ENCODE measurements at places on chromosomes 2 and 18.

DNA sequence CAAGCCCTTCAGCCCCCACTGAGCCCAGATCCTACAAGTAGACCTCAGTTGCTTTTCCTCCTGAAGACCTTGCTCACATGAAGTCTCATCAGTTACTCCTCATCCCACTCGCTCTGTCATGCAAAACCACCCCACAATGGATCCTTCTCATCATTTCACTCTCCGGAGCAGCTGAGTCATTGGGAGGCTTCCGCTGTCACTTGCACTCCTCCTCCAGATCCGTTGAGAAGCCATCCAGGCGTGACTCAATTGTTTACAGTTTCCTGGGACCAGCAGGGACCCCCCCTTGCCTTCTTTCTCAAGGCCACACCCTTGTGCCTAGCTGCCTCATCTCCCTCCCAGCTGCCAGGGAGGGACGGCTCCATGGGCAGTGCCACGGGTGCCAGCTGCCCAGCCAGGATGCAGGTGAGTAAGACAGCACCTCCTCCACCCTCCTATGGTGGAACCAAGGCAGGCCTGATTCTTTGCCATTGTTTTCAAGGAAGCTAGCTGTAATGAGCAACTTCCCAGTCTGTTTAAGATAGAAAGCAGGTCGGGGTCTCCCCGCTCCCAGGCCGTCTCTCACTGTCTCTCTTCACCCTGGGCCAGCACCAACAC lies 16.3 kb downstream of the GPR55 start:
- no peak for DNase-seq

DNA sequence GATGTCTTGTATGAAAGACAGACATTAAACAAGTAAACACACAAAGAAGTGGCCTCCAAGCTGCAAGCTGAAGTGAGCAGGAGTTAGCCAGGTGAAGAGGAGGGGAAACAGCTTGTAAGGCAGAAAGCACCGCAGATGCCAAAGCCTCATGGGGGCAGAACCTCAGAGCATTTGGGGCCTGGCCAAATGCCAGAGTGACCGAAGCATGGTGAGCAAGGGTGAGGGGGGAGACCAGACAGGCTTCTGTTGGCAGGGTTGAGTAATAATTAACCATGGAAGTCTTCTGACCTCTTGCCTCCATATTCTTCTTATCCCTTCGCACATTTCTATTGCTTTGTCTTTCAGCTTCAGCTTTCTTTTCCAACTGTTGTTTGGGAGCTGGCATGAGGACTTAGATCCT lies 5.6 kb downstream of the QPCT start:
- no peak for DNase-seq

DNA sequence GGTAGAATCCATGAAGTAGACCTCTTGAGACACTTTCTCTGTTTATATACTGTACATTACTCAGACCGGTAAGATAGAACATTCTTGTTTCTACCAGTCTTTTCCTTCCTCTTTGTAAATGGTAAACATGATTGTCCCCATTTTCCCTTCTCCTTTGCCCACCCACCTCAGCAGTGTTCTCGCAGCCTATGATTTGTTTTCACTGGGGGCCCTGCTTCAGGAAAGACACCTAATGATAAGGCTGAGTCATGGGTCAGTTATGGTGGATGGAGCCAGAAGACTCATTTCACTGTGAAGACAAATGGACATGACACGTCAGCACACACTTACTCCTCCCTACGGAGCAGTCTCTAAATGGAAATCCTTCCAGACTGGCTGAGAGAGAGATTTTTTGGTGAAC lies 23.7 kb downstream of the CENPO start:
- DNase-seq = no peak

- no peak for DNase-seq
Observed at GRCh38 chr18:9413576-9413975, 61.7 kb upstream of the RALBP1 start.

GRCh38 chr2:229870903-229871656 lies 50.7 kb downstream of the TRIP12 start:
- no peak for DNase-seq

- DNase-seq = no peak
Observed at GRCh38 chr2:186653511-186653910, 40.3 kb upstream of the FAM171B start.

GRCh38 chr2:134253117-134253704 lies 661 bp upstream of the MGAT5 start:
- no peak for DNase-seq

GRCh38 chr2:48169141-48169592 lies 262.9 kb upstream of the FBXO11 start:
- DNase-seq = no peak

- no peak for DNase-seq
Observed at GRCh38 chr2:153971250-153971649, 99.5 kb downstream of the GALNT13 start.

GRCh38 chr2:53859206-53860181 lies at the start of gene GPR75:
Gene GPR75, minus strand, starts transcription at chr2:53859967. Its CDS starts 5,211 bp downstream, at chr2:53854756.
- no peak for DNase-seq

- DNase-seq = no peak
Observed at GRCh38 chr2:72743481-72743880, 82.4 kb downstream of the EXOC6B start.

- DNase-seq = no peak
Observed at GRCh38 chr2:96868555-96869280, 1.2 kb downstream of the SEMA4C start.

GRCh38 chr2:201938156-201938775 lies 95.4 kb upstream of the FZD7 start:
- DNase-seq = no peak

GRCh38 chr2:199452260-199452990 lies 5.3 kb downstream of the SATB2 start:
- no peak for DNase-seq

DNA sequence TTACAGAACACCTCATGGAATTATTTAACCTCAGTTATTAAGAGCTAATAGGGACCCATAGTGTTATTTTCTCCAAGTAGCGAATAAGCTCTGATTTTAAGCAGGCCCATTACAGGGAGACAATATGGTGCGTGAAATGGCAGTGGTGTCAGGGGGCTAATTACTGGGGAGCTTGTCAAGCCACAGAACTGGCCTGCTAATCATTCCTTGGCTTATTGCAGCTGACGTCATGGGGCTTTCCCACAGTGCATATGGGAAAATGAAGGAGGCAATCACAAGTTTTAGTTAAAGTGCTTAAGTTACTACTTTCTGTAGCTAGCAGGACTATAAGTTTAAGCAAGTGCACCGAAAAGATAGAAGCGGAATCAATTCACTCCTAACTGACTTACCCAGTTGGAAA lies 262.5 kb downstream of the TGIF1 start:
- DNase-seq = no peak

- no peak for DNase-seq
Observed at GRCh38 chr2:71472019-71472418, 18.7 kb downstream of the DYSF start.

DNA sequence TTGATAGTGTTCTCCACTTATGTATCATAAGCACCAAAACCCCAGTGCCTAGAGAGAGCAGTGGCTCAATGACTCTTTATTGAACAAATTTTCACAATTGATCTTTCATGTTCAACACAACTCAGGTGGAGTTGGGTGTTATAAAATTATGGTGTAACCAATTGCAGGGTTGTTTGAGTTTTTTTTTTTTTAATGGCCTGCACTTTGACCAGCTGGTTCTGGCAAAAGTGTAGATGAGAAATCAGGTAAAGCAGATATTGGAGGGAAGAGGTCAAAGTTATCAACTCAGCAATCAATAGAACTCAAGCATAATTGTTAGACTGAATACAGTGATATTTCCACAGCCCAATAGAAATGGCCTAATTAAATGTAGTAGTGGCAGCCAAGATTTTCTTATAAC lies 1386.3 kb downstream of the SUCLG1 start:
- DNase-seq = no peak

GRCh38 chr2:195016841-195017240 lies 640.2 kb upstream of the SLC39A10 start:
- DNase-seq = no peak

DNA sequence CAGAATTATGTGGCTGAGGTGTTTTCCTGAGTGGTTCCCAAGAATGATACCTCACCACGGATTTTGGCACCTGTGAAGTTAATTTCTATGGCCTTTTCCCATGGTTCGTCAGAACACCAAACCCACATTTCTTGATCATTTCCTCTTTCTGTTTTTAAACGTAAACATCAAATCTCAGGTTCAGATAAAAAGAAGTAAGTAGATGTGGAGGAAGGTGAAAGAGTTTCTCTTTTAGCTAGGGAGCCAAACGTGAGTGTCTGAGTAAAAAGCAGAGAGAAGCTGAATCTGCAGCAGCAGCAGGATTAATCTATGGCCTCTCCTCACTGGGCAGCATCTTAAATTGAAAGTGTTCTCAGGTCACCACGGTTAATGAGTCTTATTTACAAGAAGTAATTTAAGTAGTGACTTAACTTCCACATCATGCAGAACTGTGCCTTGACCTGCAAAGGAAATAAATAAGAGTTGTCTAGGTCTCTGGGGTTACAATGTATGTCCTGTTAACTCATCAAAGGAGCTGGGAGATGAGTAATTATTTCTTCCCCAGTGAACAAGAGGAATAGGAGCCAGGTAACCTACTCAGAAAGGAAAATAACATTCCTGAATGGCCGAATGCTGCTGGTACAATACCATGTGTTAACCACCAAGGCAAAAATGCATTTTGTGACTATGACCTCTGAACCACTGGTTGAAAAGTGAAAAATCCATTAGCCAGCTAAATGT lies 139.6 kb upstream of the NETO1 start:
- no peak for DNase-seq

GRCh38 chr2:239913636-239914417 lies 111.3 kb downstream of the NDUFA10 start:
- no peak for DNase-seq

GRCh38 chr18:52499016-52499415 lies 159.0 kb downstream of the DCC start:
- DNase-seq = no peak

DNA sequence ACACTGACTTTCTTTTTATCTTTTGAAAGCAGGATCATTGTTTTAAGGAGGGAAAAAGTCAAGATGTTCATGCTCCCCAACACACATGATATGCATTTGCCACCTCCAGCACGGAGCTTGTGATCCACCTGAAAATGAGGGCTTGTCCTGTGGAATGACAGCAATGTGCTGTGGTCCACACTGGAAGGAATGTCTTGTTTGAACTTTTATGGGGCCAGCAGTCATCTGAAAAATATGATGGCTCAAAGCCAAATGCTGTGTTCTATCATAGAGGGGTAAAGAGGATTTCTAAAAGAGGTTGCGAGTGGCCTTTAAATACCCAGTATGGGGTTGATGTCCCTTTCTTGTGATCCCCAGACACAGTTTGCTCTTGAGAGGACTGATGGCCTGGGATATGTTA lies 226.5 kb upstream of the SPRED2 start:
- DNase-seq = no peak

DNA sequence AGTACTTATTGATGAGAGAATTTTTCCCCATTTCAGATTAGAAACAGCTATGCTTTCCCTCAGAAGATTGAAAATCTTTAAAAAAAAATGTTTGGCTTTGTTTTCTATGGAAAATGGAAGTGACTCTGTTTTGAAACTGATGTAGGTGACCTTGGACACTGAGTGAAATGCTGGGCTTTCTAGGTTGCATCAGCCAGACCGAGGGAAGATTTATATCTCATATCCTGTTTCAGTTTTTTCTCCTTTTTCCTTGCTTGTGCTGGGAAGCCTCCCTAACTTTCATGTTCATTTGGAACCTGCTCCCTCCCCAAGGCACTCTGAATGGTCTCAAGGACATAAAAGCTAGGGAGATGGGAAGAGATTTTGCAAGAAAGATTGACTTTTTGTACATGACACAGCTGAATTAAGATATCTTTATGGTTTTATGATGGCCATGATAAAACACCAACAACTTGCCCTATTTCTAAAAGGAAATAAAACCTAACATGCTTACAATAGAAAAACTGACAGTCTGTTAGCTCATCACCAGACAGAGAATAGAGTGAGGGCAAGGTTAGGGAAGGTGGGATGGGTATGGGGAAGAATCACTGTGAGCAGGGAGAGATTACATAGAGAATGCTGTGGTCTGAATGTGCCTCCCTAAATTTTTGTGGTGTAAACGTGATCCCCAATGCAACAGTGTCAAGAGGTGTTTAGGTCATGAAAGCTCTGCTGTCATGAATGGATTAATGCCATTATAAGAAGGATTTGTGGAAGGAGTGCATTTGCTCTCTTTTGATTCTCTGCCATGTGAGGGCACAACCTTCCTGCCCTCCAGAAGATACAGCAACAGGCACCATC lies 249.7 kb downstream of the TPGS2 start:
- no peak for DNase-seq

GRCh38 chr18:31633392-31634330 lies 42.0 kb downstream of the TTR start:
- DNase-seq = no peak

- no peak for DNase-seq
Observed at GRCh38 chr18:28684746-28685355, 507.9 kb upstream of the CDH2 start.

- DNase-seq = no peak
Observed at GRCh38 chr18:29439398-29439797, 1262.5 kb upstream of the CDH2 start.

GRCh38 chr18:5546660-5547059 lies 2.9 kb upstream of the EPB41L3 start:
- no peak for DNase-seq

DNA sequence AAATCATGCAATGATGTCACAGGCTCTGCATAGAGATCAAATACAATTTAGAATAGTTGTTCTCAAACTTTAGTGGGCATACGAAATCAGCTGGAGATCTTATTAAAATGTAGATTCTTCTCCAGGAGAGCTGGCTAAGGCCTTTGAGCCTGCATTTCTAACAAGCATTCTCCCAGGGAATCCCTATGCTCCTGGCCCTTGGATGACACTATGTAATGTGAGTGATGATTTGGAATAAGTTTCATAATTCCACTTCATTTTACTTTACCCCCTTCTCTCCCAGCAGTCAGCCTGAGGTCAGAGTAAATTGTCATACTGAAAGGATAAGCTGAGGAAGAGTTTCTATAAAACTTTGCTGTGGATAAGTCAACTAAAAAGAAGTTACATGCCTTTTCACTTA lies 189.1 kb downstream of the UBE2E3 start:
- no peak for DNase-seq

GRCh38 chr18:61475931-61476330 lies 142.7 kb downstream of the CDH20 start:
- no peak for DNase-seq

- no peak for DNase-seq
Observed at GRCh38 chr2:124683536-124684428, 658.7 kb downstream of the CNTNAP5 start.

DNA sequence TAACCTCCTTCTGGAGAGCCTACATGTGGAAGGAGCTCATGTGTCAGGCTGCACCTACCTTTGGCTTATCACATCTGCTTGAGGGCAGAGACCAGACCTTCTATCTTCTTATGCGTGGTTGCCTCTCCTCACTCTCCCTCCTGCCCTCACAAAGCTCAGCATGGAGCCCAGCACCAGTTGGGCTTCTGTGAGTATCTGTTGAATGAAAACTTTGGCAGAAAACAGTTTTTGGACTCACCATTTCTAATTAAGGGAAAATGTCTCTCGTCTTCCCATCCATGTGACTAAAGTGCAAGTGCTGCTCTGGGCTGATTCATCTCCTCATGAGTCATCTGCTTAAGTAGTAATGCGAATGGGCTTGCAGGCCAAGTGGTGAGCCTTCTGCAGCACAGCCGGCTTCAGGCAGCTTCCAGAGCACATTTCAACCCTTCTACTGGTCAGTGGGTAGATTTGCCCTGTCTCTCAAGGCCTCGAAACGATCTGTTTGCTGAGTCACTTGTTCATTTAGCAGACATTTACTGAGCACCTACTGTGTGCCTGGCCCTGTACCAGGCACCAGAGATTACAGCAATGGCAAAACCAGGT lies 102.6 kb downstream of the VSNL1 start:
- no peak for DNase-seq

Data from stimulated activated CD8-positive, alpha-beta memory T cell treated with anti-CD3 and anti-CD28 coated beads, Interleukin-7, amount 100 ng/mL, for 1 hour (primary cell).